ENCODE measurements at places on chromosomes 4 and X. TPM values are rescaled to one million over a fixed set of nuclear protein-coding genes. Genes with fewer than 3 reads are reported as not detected.
A peak's percentile ranks its signal among the peaks of the same experiment; 100 is the strongest.

GRCh38 chr4:54074381-54074780 lies 10.0 kb upstream of the CHIC2 start:
- DNase-seq = no peak

Gene GEMIN8
- total RNA-seq = 7.7 TPM

DNA sequence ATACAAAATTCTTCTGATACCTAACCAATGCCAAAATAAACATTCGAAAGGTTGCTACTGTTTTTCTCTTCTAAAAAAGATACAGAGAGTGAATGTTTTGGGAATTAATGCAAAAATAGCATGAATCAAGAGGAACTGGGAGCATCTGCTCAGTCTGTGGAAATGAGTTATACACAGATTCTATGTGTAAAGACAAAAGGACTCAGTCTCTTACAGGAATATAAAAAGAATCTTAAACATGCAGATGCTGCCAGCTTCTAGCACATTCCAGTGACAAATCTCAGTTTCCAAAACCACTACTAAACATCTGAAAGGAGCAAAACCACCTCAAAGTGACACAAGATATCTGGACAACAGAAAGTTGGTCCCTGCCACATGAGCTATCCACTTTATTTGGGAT lies 55.0 kb downstream of the PAPSS1 start:
- DNase-seq = no peak

DNA sequence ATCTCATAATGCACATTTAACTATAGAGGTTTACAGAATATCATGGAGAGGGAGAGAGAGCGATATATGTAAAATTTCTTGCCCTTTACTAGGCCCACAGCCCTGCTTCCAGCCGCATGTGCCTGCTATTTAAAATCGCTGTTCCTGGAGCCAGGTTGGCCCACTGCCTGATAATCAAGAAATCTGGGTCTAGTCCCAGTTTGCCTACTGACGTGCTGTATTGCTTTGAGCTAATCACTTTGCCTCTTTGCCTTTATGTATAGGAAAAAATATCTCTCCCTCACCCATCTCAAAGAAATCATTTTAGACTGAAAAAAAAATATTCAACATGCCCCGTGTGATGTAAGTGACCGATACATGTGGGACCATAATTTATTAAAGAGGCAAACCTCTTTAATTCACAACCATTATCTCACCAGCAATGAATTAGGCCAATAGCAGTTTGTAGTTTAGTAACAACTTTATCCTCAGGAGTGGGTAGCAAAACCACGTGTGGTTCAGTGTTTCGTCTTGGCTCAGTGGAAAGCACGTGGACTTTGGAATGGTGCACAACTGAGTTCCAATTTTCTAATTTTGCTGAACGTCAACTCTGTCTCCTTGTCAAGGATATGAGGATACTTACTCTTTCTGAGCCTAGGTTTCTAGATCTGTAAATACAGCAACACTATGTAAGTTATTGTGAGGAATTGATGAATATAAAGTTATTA lies 62.6 kb downstream of the GRXCR1 start:
- DNase-seq = no peak

GRCh38 chrX:96407072-96407471 lies 277.6 kb upstream of the DIAPH2 start:
- DNase-seq = peak; percentile 26

GRCh38 chr4:145755802-145756201 lies 75.9 kb downstream of the C4orf51 start:
- no peak for DNase-seq

GRCh38 chrX:108347800-108348199 lies 90.4 kb downstream of the COL4A6 start:
- no peak for DNase-seq

Data from H4 (cell line).